Thymus (tissue), 14 donors: ENCODE measurements at places on chromosomes 1 and 21. TPM values are rescaled to one million over a fixed set of nuclear protein-coding genes. Genes with fewer than 3 reads are reported as not detected.

CACHD1 gene
- 4.6 TPM for total RNA-seq

- no peaks in the 10 kb centered on the region for H3K36me3 ChIP-seq
- H3K4me1 ChIP-seq, result no peaks in the 10 kb centered on the region
- H3K27me3 ChIP-seq, result no peaks in the 10 kb centered on the region
- H3K27ac ChIP-seq, result no peak overlapping the region
- DNase-seq, result no peak
Observed at GRCh38 chr1:75625795-75626194, 14.9 kb upstream of the SLC44A5 start.

RAB3B gene
- 0.24 TPM for total RNA-seq

DNA sequence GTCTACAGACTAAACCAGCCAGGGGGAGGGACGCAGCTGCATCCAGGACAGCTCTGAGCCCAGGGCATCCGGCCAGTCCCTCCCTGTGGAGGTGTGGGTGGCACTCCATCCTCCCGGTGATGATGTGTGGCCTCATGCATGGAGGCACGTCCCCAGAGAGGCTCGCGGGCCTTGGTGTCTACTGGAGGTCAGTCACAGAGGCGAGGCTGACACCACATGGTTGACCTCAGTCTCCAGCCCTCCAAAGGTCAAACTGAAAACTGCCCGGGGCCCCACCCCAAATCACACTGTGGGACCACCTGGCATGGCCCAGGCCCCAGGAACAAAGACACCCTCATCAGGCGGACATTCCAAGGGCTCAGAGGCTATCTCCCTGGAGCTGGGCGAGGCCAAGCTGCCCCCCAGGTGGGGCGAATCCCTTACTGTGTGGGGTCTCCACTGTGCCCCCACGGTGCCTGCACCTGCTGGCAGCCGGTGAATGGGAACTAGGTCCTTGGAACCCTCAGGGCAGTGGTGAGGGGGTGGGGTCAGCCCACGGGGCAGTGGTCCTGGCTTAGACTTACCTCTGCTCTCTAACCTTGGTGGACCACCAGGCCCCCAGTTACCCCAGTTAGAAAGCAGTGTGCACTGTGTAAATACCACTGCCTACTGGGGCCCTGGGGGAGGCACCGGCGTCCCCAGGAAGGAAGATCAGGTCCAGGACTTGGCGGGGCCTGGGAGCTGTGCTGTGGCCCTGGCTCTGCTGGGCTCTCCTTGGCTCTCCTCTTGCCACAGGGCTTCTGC lies 49.1 kb downstream of the TRPM2 start:
- H3K27me3 ChIP-seq, result no peaks in the 10 kb centered on the region
- no peaks in the 10 kb centered on the region for H3K4me1 ChIP-seq
- H3K4me3 ChIP-seq, result no peak overlapping the region
- H3K27ac ChIP-seq, result no peak overlapping the region
- DNase-seq, result no peak

GRCh38 chr1:89390707-89391106 lies 26.8 kb downstream of the GBP6 start:
- H3K27me3 ChIP-seq, result no peaks in the 10 kb centered on the region
- no peak for DNase-seq
- H3K36me3 ChIP-seq, result no peaks in the 10 kb centered on the region
- H3K4me1 ChIP-seq, result no peaks in the 10 kb centered on the region
- no peak overlapping the region for H3K27ac ChIP-seq

DNA sequence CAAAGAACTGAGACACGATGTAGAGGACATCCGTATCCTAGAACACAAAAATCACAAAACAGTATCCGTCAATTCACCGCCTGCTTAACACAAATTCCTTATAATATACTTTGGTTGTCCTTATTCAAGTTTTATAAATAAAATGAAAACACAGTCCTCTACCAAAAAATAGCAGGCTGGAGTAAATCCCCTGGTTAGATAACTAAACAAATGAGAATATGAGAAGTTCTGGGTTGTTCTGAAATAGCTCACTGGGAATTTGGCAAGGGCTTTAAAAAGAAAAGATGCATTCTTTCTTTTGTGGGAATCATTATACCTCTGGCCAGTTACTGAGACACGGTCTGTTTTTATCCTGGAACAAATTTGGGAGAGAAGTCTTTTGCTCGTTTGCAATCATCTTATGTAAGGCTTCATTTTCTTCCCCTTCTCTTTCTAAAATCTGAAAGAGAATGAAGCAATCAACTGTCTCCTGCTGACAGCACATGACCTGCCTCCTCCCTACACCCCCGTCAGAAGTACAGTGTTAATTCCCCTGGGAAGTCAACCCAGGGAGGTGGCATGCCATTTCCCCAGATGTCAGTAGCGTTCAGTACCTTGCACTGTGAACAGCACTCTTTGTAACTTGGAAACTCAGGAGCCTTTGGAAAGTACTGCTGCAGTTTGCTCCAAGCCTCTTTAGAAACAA lies 37.1 kb upstream of the RAP1GAP start:
- H3K36me3 ChIP-seq, result peaks cover 56% of the 10 kb centered on the region
- DNase-seq, result no peak

GRCh38 chr1:245995474-245995873 lies 511.6 kb downstream of the SMYD3 start:
- no peak for DNase-seq
- no peaks in the 10 kb centered on the region for H3K27me3 ChIP-seq
- H3K36me3 ChIP-seq, result no peaks in the 10 kb centered on the region
- H3K4me1 ChIP-seq, result no peaks in the 10 kb centered on the region
- no peak overlapping the region for H3K27ac ChIP-seq

MYBPH gene
- 0.99 TPM for total RNA-seq

- DNase-seq, result no peak
- peak overlapping the region; percentile 21 for H3K27ac ChIP-seq
- H3K4me3 ChIP-seq, result no peak overlapping the region
- no peaks in the 10 kb centered on the region for H3K4me1 ChIP-seq
- H3K36me3 ChIP-seq, result no peaks in the 10 kb centered on the region
- H3K27me3 ChIP-seq, result no peaks in the 10 kb centered on the region
Observed at GRCh38 chr1:100622037-100622436, 84.1 kb downstream of the GPR88 start.

CFHR1 gene
- 1.3 TPM for total RNA-seq

FCRL2 gene
- total RNA-seq, result 0.33 TPM
